ENCODE measurements at places on chromosomes 1 and 21.

DNA sequence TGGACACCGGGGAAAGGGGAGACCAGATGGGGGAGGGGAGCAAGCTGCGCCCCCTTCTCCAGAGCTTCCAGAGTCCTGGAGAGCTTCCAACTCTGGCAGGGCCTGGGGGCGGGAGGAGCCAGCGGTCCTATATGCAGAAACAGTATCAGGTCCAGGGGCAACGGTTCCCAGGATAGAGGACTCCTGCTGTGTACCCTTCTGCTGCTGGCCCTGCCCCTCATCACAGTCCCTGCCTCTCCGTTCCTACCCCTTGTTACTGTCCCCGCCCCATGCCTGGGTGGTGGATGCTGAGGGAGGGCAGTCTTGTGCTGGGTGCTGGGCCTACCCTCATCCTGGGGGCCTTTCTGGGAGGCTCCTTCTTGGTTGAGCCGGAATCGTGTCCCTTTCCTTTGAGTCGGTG lies 19.2 kb upstream of the PEX10 start:
- DNase-seq = no peak

- DNase-seq = no peak
Measured at GRCh38 chr1:39839651-39840050, 43.7 kb downstream of the TRIT1 start.

GRCh38 chr1:185540295-185540694 lies 193.9 kb upstream of the HMCN1 start:
- no peak for DNase-seq

DNA sequence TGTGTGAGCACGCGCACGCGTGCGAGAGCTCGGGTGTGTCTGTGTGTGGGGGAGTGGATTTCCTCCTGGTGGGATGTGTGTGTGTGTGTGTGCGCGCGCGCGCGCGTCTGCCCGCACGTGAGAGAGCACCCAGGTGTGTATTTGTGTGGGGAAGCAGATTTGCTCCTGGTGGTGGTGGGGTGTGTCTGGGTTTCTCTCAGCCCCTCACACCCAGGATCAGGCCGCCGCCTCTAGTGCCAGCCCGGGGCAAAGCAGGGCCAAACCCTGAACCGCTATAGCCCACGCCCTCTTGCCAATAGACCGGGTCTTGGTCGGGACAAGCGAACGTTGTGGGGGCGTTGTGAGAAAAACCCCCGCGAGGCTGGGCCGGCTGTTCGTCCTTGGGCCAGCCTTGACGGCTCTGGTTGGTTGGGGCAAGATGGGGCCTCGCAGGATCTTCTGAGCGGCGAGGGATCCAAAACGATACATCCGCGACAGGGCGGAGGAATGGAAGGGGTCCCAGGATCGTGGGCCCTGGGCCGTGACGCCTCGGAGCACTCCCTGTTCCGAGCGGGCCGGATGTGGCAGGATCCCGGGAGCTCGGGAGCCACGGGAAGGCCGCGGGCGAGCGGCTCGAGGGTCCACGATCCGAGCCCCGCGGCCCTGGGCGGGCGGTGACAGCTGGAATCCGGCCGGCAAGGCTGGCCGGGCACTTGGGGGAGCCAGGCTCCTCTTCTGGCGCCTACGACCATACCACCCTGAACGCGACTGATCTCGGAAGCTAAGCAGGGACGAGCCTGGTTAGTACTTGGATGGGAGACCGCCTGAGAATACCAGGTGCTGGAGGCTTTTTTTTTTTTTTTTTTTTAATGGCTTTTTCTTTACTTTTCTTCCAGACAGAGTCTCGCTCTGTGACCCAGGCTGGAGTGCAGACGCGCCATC lies 68.2 kb downstream of the RNF187 start:
- no peak for DNase-seq

DNA sequence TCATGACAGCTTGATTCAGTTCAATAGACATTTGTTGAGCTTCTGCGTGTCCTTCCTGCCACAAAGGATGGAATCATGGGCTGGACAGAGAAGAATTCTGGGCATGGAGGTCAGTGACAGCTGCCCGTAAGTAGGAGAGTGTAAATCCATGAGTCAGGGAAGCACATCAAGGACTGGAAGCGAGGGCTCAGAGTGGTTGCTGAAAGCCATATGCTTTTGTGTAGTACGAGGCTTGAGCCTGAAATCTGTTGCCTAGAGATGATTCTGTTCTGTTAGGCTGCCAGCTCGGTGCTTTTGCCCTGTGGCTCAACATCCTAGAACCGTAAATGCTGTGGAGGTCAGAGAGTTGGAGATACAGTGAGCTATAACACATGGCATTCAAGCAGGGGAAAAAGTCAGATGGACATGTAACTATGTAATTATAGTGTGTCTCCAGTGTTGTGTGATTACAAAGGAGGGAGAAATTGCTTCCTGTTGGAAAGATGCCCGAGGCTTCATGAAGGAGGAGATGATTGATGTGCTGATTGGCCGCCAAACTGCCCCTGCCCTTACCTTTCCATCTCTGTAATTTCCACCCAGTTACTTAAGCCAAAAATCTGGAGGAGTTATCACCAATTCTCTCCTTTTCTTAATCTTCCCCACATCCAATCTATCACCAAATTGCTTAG lies 92.8 kb upstream of the CACNA1E start:
- no peak for DNase-seq

All from NCI-H460 (cell line).